Skeletal muscle cell (primary cell): ENCODE measurements at places on chromosomes 4 and X.

DNA sequence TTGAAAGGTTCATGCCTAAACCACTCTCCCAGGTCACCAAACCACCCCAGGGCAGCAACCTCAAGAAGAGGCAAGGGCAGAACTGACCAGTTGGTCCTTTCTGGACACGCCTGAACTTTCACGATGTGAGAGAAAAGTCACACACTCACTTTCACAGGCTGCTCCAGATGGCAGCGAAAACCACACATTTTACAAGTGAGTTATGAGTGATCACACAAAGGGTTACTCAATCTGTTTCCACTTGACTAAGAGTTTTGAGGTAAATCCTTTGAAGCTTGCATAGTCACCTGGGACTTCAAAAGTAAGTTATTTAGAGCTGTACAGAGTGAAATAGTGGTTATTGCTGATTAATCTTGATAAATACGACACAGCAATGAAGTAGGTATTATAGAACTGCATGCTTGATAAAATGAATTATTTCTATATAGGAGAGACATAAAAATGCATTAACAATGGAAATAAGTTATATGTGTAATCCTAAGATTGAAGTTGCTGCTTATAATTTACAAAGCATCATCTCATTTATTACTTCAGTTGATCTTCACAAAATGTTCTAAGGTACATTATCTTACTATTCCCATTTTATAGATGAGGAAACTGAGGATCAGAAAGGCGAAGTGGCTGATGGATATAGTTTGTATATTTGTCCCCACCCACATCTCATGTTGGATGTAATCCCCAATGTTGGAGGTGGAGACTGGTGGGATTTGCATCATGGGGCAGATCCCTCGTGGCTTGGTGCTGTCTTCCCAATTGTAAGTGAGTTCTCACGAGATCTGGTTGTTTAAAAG is 103.0 kb upstream of the KLF3 start:
- no peak for DNase-seq

- DNase-seq, result no peak
These were observed 1.6 kb upstream of the LIN54 start for GRCh38 chr4:83012200-83012686.

DNA sequence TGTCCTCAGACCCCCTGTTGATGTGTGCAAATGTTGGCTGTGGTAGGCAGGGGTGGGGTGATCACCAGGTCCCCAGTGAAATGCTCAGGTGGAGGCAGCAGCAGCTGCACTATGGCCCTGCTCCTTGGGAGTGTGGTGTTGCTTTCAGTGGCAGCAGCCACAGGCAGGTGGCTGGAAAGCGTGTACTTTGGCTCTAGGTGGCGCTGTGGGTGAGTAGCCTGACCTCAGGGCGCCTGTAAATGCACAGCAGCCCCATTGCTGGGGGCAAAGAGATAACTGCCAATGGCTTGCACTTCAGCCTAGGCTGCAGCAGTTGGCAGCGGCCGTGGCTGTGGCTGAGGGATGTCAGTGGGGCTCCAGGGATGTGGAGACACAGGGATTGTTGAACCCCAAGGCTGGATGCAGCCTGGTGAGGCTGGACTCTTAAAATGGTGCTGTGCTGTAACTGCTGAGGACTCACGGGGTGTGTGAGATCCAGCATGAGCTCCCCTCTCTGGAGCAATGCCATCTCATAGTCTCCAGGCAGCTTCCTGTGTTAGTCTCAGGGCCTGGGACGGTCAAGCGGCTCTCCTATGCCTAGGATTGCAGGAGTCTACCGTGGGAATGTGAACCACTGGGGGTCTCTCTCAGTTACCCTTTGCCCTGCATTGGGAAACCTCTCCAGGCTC is 421.7 kb upstream of the HTR2C start:
- DNase-seq, result no peak

DNA sequence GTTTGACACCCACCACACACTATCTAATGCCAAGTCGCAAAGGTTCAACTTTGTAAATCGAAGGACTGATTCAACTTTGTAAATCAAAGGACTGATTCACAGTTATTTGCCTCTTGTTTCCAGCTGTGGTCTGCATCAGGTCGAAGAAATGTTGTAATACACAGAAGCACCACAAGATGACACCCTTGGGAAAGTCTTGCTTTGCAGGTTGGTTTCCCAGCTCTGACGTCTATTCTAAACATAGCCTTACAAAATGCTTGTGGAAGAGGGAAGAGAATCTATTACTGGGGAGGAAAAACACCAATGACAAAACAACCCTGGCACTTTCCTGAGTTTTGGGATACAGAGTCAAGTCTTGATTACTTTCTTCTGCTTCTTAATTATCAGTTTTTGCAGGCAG is 35.3 kb downstream of the SUPT20HL1 start:
- DNase-seq, result peak; percentile 31

- no peak for DNase-seq
These were observed 4.6 kb upstream of the ZNF185 start for GRCh38 chrX:152892999-152893891.

- no peak for DNase-seq
These were observed 1.2 kb downstream of the MAGIX start for GRCh38 chrX:49163555-49164419.

- DNase-seq, result no peak
These were observed 1928.2 kb upstream of the TENM3 start for GRCh38 chr4:180314972-180315371.

- DNase-seq, result no peak
These were observed 40.6 kb upstream of the DYNLT3 start for GRCh38 chrX:37888010-37888409.

GRCh38 chrX:41064018-41064417 is 21.2 kb upstream of the USP9X start:
- no peak for DNase-seq

GRCh38 chr4:188781655-188782054 is 642.4 kb downstream of the TRIML1 start:
- DNase-seq, result no peak

DNA sequence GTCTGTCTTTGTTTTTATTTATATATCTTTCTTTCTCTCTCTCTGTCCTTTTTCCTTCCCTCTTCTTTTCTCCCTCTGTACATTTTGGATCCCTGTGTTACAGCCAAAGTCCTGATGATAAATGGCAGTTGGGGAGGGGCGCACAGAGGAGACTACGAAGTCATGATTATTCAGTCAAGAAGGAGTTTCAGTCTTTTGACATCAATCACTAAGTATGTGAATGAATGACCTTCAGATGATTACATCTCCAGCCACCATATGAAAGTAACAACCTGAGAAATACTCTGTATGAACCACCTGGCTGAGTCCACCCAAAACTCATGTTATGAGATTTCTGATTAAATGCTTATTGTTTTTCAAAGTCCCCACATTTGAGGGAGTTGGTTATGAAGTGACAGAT is 45.0 kb downstream of the UGT2B7 start:
- DNase-seq, result no peak

GRCh38 chr4:92520563-92520962 is 216.8 kb downstream of the GRID2 start:
- no peak for DNase-seq
